Heart right ventricle (tissue), 16 donors: ENCODE measurements at places on chromosomes 2 and 18. TPM values are rescaled to one million over a fixed set of nuclear protein-coding genes. Genes with fewer than 3 reads are reported as not detected.

The KCNE4 gene
- 2.4 TPM for polyA plus RNA-seq

The RGPD4 gene
- polyA plus RNA-seq = not detected

The MOGAT1 gene
- 0.51 TPM for polyA plus RNA-seq

The LRP2 gene
- polyA plus RNA-seq = not detected

The MAPK4 gene
- polyA plus RNA-seq = 81.0 TPM

The SLC23A3 gene
- 0.28 TPM for polyA plus RNA-seq

The LCT gene
- polyA plus RNA-seq = not detected

DNA sequence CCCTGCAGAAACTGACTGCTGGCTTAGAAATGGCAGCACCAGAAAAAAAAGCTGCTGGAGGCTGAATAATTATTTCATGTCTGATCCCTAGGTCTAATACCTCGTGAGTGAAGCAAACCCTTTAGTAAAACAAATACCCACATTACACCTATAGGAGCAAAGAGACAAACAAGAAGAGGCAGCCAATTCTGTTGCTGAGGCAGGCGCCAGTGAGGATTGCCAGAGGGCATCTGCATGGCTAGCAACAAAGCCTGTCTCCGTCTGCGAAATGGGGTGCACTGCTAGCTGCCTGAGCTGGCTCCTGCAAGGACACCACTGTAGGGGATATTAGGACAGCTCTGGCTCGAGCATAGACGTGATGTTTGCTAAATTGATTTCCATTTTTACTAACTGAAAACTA lies 509.7 kb downstream of the TDRD15 start:
- DNase-seq = no peak

DNA sequence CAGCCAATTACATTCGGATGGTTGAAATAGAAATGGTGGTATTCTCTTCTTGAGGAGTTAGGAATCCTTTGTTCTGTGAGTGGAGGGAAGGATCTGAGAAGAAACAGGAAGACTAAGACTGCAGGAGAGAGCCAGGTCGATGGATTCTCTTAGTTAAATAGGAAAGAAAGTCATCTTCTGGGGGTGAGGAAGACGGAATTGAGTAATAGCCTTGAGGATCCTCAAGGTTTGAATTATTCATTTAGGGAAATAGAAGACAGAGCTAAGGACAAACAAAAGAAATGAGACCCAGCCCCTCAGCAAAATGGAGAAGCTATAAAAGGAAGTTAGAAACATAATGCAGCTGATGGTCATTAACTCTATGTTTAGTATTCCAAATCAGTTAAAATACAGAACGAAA lies 1.8 kb downstream of the LAPTM4A start:
- no peak for DNase-seq

DNA sequence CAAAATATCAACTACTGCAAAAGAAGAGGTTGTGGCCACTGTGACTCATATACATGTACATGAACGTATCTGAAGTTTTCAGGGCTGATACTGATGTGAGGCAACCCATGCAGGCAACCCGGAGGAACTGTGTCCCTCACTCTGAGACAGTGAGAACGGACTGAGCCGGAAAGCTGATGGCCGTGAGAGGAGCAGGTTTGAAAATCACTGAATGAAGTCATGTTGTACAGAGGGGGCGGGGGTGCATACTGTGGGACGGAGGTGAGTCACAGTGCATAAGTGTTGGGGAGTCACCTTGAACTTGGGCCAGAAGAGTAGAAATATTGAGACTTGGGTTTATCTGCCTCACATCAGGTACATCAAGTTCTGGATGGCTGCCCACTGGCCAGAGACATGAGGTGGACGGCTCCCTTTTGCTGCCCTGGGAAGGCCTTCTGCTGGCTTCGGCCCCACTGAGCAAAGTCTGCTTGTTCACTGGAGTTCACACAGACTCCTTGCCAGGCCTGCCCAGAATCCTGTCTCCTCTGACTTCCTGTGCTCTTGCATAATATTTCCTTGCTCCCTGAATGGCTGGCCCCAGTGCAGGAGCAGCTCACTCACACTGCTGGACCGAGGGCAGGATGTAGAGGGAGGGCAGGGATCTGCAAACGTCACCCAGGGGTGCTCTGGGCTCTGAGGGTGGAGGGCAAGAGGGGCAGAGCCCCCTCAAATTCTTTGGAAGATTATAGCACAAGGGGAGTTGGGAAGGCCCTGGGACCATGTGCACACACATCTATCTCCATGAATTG lies 18.1 kb downstream of the EPAS1 start:
- peak; percentile 94 for DNase-seq

GRCh38 chr2:237685408-237685807 lies 58.0 kb downstream of the LRRFIP1 start:
- no peak for DNase-seq

DNA sequence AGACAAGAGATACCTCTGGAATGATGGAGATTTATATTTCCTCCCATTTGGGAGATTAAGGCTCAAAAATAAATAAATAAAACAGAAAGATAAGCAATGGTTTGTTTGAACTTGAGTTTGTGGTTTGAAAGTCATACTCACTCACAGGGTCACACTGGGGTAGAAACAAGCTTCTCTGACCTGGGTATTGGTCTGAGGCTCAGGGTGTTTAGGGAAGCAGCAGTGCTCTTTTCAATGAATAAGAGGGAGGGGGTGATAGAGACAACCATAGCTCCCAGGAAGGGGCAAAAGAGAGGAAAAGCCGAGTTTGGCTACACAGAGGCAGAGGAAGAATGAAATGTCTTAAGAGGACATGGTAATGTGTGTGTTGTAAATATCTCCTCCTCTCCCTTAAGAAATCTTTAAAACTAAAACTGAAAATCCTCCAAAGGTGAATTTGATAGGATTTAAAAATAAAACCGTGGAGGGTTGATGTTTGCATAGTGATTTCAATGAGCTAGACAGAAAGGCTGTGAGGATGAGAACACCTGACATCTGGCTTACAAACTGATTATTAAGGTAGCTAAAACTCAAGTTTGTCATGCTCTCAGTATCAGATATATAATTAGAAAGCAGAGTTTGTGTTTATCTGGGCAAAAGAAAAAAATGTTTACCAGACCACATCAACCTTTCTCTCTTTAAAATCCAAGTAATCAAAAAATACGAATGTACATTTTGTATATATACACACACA lies 159.9 kb upstream of the TMEFF2 start:
- no peak for DNase-seq

DNA sequence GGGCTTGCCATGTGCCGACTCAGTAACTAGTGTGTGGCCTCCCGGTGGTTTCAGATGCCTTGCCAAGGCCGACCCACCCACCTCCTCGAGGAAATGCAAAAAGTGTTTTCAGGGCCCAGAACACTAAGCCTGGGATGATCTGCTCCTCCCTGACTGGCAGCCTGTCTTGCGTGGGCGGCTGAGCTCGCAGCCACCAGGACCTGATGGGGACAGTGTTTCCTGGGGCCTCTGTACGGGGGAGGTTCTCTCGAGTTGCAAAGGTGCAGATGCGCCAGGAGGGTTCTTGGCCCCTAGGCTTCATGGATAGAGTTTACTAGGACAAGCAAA lies 85.2 kb downstream of the GLI2 start:
- DNase-seq = peak; percentile 24

GRCh38 chr2:112946086-112946485 lies 31.7 kb upstream of the IL36G start:
- no peak for DNase-seq

DNA sequence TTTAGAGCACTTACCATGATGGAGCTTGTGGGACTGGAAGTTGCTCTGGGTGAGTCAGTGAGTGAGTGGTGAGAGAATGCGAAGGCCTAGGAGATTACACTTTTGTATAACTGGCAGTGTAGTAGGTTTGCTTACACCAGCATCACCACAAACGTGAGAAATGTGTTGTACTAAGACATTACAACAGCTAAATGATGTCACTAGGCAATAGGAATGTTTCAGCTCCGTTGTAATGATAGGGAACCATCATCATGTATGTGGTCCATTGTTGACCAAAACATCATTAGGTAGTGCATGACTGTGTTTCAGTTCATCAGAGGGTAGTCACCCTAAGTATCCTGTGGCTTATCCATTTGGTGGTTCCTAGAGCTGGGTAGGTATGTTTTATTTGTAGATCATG lies 11.9 kb downstream of the ZNF407 start:
- no peak for DNase-seq

- DNase-seq = peak; percentile 25
These were observed 6.4 kb downstream of the ZEB2 start for GRCh38 chr2:144513388-144514101.

DNA sequence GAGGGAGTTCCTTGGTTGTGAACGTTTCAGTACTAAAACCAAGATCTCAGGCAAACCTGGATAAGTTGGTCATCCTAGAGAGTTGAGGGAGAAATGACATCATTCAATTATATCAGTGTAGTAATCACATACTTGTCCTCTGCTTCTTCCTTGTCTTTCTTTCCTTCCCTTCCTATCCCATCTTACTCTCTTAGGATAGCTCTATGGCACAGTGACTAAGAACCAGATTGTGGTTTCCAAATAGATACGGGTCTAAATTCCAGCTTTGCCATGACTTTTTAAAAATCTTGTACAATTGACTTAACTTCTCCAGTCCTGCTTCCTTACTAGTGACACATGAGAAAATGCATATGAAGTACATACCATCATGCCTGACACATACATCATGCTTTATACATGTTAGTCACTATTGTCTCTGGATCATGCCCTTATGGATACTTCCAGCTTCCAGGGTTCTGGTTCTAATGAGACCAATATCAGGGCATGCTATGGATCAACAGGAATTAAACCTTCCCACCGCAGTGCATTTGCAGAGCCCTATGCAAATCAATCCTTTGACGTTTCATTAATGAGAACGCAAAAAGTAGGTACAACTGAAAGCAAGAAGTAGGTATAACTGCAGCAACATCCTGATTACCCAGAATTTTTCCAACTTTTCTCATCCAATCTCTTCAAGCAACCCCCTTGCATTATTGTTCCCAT lies 168.0 kb upstream of the KLF7 start:
- DNase-seq = no peak

DNA sequence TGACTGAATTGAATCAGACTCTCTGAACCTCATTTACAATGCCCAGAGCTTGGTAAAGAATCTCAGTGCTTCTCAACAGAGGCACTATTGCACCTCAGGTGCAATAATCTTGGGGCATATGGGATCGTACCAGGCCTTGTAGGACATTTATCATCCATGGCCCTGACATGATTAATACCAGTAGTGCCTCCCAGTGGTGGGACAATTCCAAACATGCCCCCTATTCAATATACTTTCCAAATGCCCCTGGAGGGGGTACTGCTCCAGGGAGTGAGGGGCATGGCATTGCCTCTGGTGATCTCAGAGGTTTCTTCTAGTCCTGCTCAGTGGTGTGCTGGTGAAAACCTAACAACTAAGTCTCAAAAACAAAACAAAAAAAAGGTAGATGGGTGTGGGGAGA lies 174.9 kb upstream of the SMAD2 start:
- DNase-seq = no peak

DNA sequence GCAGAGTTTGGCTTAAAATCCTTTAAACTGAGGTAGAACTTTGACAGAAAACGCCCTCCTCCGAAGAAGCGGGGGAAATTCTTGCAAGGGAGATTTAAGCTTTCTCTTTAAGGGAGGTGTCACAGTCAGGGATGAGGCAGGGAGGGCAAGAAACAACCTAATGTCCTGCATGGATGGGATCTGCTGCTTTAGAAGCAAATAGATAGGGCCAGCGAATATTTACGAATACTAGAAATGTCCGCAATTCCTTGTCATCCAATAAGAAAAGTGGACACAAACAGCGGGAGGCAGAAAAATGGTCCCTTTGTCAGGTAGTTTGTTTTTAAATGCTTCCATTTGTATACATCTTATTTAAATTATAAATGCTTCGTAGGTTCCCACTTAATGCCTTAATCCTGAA lies 12.0 kb downstream of the MEIS1 start:
- no peak for DNase-seq

GRCh38 chr2:135009339-135009738 lies 37.9 kb downstream of the MAP3K19 start:
- no peak for DNase-seq

DNA sequence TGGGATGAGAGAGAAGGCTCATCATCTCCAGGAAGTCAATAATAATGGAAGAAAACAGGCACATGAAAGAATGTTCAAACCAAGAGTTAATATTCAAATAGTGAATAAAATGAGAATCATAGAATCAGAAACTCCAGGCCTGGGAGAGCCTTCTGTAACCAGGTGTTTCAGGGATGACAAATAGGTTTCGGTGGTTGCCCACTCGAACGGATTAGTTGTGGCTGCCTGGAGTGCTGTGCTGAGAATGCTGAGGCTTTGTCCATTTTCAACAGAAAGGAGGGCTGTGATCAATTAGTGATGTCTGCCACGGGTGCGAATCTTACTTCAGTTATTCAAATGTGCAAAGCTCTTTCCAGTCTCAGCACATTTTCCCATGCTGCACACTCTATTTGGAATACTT lies 227.3 kb downstream of the INSIG2 start:
- DNase-seq = no peak

DNA sequence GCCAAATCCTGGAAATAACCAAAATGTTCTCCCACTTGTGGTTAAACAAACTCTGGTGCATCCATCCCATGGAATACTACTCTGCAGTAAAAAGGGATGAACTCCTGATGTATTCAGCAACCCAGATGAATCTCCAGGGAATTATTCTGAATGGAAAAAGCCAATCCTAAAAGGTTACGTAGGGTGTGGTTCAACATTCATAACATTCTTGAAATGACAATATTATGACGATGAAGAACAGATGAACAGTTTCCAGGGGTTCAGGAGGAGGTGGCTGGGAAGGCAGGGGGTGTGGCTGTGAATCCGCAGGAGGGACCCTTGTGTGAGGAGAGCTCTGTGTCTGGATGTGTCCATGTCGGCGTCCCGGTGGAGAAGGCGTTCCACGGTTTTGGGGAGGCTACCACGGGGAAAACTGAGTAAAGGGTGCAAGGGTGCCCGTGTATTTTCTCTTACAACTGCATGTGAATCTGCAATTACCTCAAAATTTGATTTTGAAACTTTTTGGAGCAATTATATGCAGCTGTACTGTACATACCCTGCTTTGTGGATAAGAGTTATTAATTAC lies 47.3 kb downstream of the KCNG2 start:
- DNase-seq = no peak

- no peak for DNase-seq
These were observed 252.3 kb downstream of the MYCN start for GRCh38 chr2:16192416-16193216.

- DNase-seq = no peak
These were observed 62.5 kb downstream of the RPIA start for GRCh38 chr2:88753833-88754584.

- no peak for DNase-seq
These were observed 42.1 kb downstream of the INSIG2 start for GRCh38 chr2:118130385-118130784.

DNA sequence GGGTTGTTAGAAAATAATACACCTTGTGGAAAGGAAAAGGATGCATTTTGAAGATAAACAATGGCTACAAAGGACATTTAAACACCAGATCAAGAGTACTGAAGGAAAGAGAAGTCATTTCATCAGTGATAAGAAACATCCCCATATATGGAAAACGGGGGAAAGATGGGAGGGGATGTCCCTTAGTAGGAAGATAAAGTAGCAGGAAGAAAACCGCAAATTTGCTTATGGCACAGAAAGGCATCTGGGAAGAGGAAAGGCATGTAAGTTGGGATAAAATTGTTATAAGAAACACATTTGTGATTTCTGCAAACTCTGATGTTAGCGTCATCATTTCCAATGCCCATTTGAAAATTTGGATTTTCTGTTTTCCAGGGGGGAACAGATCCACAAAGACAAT lies 10.5 kb upstream of the LYPD1 start:
- no peak for DNase-seq
